ENCODE measurements at places on chromosomes 2 and 18. TPM values are rescaled to one million over a fixed set of nuclear protein-coding genes. Genes with fewer than 3 reads are reported as not detected.

The CCDC148 gene
- total RNA-seq, result not detected

The FAM210A gene
- total RNA-seq, result 25.5 TPM

The MOGAT1 gene
- not detected for total RNA-seq

The GPR45 gene
- total RNA-seq, result not detected

The COL4A3 gene
- total RNA-seq, result not detected

The SAP130 gene
- total RNA-seq, result 37.8 TPM

The TMEM247 gene
- not detected for total RNA-seq

The SLC5A7 gene
- total RNA-seq, result not detected

The TYMS gene
- 306 TPM for total RNA-seq

The STARD6 gene
- not detected for total RNA-seq

GRCh38 chr2:144328938-144329337, 191.0 kb downstream of the ZEB2 start:
- DNase-seq, result no peak

DNA sequence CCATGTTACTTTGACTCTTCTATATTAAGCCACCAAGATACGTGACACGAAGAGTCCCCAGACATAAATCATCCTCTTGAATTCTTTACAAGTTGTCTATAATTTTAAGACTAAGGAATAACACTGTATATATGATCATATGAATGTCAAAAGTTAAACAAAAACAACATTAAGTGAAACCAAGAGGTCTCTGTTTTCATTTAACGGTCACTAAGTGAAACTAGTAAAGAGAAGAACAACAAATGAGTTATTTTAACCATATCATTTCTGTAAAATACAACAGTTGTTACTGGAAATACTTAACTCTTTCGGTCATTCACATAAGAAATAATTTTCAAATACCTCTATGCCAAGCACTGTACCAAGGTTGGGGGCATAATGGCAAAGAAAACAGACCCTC, 45.7 kb upstream of the STK17B start:
- DNase-seq, result no peak

DNA sequence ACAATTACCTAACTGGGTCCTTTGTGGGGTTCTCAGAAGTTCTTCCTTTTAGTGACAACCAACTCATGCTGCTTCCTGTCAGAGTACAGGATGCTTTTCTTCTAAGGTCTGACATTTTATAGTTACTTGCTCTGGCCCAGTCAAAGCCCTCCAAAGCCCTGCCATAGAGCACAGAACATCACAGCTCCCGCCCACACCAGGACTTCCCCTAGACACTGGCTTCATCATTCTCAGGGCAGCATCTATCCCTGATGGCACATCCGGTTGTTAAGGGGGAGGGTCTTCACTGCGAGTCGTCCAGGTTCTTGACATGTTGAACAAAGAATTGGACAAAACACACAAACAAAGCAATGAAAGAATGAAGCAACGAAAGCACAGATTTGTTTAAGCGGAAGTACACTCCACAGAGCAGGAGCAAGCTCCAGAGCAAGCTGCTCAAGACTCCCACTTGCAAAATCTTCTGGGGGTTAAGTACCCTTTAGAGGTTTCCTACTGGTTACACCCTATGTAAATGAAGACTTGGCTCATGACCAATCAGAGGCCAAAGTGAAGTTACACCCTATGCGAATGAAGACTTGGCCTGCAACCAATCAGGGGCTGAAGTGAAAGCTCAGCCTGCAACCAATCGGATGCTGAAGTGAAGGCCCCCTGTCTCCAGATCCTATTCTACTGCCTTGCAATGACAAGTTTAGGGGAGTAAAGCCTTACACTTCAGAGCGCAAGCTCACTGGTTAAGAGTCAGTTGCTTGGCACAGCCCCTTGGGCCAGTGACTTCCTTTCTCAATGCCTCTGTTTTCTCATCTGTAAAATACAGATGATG, 79.0 kb downstream of the HDAC4 start:
- peak; percentile 56 for DNase-seq

DNA sequence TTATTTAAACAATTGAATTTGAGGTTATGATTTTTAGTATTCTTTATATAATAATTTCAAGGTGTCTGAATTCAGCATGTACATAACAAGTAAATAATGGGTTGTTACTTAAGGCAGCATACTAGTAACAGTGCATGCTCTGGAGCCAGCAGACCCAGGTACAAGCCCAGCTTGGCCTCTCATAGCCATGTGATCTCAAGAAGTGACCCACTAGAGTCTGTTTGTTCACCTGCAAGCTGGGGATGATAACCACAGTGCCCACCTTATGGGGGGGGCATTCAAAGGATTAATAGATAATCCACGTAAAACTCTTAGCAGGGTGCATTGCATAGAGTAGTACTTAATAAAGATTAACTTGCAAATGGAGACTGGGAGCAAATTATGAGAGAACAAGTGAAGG, 163.6 kb downstream of the TRABD2A start:
- DNase-seq, result no peak

DNA sequence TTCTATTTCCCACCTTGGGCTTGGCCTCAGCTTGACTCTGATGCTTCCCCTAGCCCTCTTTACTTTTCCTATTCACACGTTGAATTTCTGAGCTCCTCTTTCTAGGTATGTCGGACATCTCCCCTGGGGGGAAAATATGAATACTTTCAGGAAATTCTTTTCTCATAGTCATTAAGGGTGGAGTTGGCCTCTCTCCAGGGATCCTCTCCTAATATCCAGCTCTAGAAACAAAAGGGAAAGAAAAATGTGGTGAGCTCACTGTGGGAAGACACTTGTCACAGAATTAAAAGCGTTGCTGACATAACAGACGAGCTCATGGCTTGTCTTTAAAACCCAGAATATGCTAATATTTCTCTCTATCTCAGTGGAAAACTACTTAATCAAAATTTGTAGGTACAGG, 132.7 kb upstream of the MEX3C start:
- DNase-seq, result no peak

- peak; percentile 58 for DNase-seq
These were observed 106.4 kb downstream of the POLR1A start for GRCh38 chr2:85999061-85999831.

DNA sequence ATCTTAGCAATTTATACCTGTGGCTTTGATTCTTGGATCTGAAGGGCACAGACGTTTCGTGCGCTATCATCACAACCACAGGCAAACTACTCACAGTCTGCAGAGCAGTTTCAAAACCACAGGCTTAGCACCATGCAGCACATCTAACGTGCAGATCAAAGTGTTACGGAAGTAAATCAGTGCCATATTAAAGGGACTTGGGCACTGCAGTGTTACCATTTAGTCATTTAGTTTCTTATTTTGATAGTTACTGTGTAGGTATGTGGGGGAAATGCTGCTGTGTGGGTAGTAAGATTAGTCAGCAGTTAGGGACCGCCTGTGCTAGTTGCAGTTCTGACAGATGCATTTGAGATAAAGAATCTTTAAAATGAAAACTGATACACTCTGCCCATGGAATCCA, 384.0 kb downstream of the NBAS start:
- no peak for DNase-seq

DNA sequence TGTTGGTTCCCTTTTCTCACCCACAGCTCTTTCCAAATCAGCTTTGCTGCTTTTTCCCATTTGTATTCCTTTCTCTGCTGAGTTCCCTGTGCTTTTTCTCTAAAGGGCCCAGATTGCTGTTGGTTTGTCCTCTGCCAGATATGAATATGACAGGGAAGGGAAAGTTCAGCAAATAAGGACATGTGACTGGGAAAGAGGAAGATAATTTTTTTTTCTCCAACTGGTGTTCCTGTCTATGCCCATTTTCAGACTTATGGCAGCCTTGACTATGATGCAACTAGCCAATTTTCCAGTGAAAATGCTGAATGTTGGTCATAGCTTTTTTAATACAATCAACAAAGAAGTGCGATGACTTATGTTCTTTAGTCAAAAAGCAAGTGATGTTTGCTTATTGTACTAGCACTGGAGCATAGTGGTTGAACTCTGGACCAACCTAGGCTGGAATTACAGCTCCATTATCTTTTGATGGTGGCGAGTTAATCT, 7.7 kb downstream of the MDH1 start:
- no peak for DNase-seq

GRCh38 chr2:211737282-211737681, 801.3 kb downstream of the ERBB4 start:
- no peak for DNase-seq

DNA sequence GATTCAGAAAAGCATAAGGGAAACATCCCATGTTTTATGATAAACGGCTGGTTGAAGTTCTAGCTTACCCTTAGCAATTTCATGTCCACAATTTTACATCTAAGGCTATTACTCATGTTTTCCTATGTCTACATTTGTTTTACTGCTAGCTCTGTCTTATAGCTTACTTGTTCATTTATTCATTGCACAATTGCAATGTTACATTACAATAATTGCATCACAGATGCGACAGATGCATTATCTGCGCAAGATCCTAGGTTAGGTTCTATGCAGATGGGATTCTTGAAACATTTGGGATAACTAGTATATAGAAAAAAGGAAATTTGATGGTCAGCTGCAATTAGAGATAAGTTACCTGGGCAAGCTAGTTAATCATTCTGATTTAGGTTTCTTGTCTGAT, 108.4 kb downstream of the ARHGAP28 start:
- no peak for DNase-seq

GRCh38 chr2:207502577-207503198, 27.1 kb upstream of the CREB1 start:
- no peak for DNase-seq

GRCh38 chr2:159501743-159502142, 114.6 kb downstream of the BAZ2B start:
- no peak for DNase-seq

DNA sequence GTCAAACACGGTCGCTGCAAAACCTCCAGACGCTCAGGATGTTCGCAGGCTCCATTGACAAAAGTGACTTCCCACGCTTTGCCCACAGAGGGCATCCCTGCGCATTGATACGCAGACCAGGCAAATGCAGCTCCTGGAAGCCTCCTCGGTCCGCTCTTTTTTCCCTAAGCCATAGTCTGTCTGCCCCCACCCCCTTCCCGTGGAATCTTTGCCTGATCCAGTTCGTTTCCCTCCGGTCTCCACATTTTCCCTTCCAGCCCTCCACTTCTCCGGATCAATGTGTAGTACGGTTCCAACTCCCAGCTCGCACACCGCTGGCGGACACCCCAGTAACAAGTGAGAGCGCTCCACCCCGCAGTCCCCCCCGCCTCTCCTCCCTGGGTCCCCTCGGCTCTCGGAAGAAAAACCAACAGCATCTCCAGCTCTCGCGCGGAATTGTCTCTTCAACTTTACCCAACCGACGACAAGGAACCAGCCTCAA, at the start of gene DCC:
DCC (plus strand) TSS at position 307 of the 481 bp plus-strand sequence. CDS start 591 bp downstream, outside the sequence.
- no peak for DNase-seq

- no peak for DNase-seq
These were observed 614.1 kb upstream of the SETBP1 start for GRCh38 chr18:44066541-44066940.

DNA sequence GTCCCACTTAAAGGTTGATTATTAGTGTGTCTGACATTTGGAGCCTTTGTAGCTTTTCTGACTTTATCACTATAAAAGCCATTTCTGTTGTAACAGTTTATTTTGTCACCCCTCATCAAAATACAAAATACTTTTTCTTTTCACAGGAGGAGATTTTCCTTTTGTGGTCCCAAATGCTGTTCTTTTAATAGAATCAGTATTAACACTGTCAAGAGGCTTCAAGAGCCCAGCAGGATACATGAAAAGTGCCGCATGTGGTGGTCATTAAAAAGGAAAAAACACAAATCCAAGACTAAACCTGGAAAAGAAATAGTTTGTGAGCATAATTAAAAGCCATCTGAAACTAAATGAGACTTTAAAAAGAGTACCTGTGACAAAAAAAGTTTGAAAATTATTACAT, 515.7 kb downstream of the DCDC2C start:
- DNase-seq, result no peak

DNA sequence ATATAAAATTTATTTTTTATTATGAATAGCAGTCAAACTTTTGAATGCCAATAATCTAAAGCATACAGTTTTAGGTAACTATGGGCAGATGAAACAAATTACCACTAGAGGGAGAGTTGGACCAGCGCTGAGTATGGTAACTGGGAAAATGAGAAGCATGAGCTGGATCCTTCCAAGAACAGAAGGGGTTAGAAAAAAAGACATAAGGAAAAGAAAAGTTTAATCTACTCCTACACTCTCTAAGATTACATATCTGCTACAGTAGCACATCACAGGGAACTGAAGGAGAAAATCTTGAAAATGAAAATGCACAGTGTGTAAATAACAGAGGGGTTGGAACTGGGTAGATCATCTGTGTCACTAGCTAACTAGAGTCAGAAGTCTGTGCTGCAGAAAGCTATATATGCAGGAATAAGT, 15.5 kb downstream of the REG3G start:
- no peak for DNase-seq

- DNase-seq, result no peak
These were observed 2.4 kb downstream of the WDR43 start for GRCh38 chr2:28896906-28897305.
